ENCODE measurements at places on chromosomes 1 and 21.

DNA sequence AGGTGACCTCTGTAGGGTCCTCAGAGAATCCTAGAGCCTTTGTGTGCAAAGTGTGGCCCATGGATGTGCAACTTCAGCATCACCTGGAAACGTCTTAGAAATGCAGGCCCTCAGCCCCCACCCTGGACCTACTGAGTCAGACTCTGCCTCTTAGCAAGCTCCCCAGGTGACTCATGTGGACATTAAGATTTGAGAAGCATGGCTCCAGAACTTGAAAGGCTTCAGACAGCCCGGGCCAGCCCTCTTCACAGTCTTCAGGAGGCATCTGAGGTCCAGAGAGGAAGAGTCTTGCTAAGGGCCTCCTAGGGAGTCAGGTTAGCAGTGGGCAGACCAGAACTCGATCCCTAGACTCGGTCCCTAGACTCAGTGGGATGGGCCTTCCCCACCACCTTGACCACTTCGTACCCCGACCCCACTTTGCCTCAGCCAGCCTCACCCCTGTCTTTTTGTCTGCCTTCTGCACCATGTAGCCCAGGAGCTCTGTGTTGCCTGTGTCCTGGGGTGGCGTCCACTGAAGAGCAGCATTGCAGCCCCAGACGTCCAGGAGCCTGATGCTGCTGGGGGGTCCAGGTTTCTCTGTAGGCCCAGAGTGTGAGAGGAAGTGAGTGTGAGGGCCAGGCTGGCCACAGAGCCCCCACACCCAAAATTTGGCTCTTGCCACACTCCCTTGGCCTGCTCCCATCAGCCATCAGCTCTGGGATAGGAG is 4.8 kb downstream of the MYBPH start:
- no peak for DNase-seq

- DNase-seq: no peak
Measured at GRCh38 chr1:47924270-47925048, 72.7 kb downstream of the TRABD2B start.

DNA sequence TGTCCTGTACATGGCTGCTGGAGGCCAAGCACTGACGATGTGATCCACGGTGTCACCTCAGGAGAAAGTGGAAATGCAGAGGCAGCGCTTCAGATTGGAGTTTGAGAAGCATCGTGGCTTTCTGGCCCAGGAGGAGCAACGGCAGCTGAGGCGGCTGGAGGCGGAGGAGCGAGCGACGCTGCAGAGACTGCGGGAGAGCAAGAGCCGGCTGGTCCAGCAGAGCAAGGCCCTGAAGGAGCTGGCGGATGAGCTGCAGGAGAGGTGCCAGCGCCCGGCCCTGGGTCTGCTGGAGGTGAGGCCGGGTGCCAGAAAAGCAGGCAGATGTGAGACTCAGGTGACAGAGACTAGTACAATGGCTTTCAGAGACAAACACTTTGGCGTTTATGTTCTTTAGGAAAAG is 7.7 kb downstream of the TRIM58 start:
- no peak for DNase-seq

- no peak for DNase-seq
Measured at GRCh38 chr1:200779326-200779725, 40.6 kb downstream of the CAMSAP2 start.

- no peak for DNase-seq
Measured at GRCh38 chr1:119391749-119392148, 23.2 kb downstream of the HAO2 start.

DNA sequence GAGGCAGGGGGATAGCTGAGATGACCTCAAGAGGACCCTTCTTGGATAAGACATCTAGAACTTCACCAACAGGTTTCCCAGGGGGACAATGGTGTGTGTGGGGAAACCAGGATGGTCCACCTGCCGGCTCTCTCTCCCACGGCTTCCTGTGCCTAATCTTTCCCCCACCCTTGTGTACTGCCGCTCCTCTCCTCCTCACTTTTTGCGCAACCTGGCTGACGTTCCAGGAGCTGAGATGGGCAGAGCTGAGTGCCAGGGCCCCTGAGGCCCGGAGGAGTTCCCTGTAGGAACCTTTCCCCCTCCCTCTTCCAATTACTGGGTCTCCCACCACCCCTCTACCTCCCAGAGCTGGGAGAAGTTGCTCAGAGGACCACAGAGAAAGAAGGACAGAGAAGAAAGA is 6.9 kb downstream of the SLC26A9 start:
- no peak for DNase-seq

GRCh38 chr1:18644446-18644845 is 13.8 kb downstream of the PAX7 start:
- no peak for DNase-seq

GRCh38 chr1:11053758-11054137 is 6.1 kb downstream of the SRM start:
- no peak for DNase-seq

- no peak for DNase-seq
Measured at GRCh38 chr1:116531917-116532316, 38.9 kb downstream of the CD58 start.

DNA sequence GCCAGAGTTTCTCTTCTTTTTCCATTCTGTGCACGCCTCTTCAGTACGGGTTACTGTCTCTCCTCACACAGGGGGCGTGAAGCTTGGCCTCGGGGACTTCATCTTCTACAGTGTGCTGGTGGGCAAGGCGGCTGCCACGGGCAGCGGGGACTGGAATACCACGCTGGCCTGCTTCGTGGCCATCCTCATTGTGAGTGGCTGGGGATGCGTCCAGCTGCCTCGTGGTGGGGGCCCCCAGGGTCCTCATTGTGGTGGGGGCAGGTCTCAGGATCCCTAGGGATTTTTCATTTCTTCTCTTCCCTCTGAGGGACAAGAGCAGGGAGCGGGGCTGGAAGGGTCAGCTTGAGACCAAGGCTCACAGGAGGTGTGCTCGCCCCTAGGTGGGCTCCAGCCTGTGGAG is 23.5 kb downstream of the PSEN2 start:
- no peak for DNase-seq

DNA sequence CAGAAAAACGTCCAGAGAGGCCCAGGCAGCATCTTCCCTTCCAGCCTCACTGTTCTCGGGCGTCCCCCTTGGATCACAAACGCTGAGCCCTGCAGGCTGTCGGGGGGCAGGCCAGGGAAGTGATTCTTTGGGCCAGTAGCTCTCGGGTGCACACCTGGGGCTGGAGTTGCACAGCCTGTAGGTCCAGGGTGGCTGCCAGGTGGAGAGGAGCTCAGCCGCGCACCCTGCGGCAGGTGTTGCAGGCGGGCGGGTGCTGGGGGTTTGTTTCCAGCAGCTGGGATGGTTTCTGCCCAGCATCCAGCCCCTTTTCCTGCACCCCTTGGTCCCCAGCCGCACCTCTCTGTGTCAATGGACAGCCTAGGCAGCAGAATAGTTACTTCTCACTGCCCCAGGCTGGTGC is 15.7 kb downstream of the PRDM16 start:
- DNase-seq: no peak

DNA sequence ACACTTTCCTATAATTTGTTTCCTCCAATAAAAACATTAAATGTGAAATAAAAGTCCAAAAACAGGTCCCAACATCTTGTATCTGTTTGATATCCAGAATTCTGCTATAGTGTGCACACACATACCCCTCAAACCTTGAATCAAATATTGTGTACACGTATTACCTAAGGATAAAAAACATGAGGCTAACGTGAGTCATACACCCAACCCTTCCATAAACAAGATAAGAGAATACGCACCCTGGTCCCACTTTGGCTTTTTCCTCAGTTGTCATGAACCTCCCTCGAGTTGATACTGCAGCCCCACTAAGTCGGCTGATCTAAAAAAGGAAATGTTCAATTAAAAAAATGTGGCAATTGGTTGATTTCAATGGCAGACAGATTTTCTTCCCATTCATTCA is 5.2 kb downstream of the KHDC4 start:
- DNase-seq: no peak

DNA sequence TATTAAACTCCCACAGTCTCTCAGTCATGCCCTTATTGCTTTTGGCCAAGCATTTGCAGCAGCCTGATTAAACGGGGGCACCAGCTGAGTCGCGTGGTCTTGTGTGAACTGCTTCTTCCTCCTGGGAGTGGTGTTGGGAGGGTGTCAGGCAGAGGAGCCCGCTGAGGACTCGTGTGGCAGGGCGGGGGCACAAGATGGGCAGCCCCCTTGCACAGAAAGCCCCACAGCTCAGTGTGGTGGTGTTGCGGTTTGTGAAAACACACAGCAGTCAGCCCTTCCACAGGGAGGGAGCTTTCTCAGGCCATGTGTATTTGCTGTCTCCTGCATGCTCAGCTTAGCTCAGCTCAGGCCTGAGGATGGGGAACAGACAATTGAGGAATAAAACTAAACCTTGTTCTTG is 22.4 kb downstream of the PEX14 start:
- DNase-seq: no peak

- no peak for DNase-seq
Measured at GRCh38 chr1:65179148-65179547, 31.1 kb downstream of the AK4 start.

DNA sequence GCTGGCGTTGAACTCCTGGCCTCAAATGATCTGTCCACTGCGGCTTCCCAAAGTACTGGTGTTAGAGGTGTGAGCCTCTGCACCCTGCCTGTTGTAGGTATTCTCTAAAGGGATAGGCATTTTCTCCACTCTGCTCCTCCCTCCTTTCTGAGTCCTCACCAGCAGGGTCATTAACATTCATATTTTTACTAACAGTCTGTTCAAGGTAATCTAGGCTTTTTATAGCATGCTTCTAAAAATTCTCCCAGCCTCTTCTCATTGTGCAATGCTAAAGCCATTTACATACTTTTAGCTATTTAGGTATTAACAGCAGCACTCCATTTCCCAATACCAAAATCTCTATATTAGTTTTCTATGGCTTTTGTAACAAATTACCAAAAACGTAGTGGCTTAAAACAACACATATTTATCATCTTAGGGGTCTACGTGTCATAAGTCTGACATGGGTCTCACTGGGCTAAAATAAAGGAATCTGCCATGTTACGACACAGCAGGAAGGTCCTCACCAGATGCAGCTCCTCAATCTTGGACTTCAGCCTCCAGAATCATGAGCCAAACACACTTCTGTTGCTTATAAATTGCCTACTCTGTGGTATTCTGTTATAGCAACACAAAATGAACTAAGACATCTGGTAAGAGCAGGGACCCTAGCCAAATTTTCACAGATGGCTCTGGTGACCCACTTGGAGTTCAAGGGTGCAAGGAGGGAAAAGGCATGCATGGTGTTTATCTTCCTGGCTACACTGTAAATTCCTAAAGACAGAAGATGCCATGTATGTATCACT is 2.9 kb upstream of the SLC2A7 start:
- no peak for DNase-seq

- no peak for DNase-seq
Measured at GRCh38 chr1:18238190-18238589, 130.6 kb downstream of the IGSF21 start.

- DNase-seq: no peak
Measured at GRCh38 chr1:214506972-214507431, 44.4 kb downstream of the PTPN14 start.

- no peak for DNase-seq
Measured at GRCh38 chr1:192880231-192880630, 71.4 kb downstream of the RGS2 start.

GRCh38 chr1:63848733-63849132 is 74.9 kb downstream of the ROR1 start:
- no peak for DNase-seq

DNA sequence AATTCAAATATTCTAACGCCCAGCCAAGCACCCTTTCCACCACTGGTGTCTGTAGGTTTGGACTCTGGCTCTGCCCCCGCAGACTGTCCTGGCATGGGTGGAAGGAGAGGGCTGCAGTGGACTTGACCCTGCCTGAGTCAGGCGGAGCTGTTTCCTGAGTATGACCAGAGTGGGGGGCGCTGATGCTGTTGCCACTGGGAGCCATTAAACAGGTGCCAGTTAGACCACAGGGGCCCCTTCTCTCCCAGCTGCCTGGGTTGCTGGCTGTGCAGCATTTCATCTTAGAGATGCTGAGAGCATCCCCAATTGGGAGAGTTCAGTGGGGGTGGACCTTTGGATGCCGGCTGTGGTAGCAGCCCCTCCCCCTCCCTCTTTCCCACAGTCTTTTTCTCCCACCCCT is 539.5 kb downstream of the MATN1 start:
- no peak for DNase-seq

DNA sequence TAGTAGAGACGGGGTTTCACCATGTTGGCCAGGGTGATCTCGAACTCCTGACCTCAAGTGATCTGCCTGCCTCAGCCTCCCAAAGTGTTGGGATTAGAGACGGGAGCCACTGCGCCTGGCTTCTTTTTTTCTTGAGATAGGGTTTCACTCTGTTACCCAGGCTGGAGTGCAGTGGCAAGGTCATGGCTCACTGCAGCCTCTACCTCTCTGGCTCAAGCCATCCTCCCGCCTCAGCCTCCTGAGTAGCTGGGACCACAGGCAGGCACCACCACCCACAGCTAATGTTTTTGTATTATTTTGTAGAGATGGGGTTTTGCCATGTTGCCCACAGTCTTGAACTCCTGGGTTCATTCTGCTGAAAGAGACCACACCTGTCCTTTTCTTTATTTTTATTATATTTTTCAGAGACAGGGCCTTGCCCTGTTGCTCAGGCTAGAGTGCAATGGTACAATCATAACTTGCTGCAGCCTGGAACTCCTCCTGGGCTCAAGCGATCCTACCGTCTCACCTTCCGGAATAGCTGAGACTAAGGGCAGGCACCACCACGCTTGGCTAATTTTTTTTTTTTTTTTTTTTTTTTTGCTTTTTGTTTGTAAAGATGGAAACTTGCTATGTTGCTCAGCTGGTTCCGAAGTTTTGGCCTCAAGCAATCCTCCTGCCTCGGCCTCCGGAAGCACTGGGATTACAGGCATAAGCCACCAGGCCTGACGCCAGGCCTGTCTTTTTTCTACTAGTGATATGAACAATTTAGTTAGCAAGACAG is 3.1 kb downstream of the LMNA start:
- no peak for DNase-seq

- no peak for DNase-seq
Measured at GRCh38 chr1:235304549-235305451, 23.2 kb downstream of the ARID4B start.

GRCh38 chr1:242431786-242432185 is 92.7 kb downstream of the PLD5 start:
- no peak for DNase-seq

- DNase-seq: no peak
Measured at GRCh38 chr1:162218975-162219374, 149.5 kb downstream of the NOS1AP start.

- DNase-seq: no peak
Measured at GRCh38 chr1:109976762-109977161, 7.8 kb upstream of the AHCYL1 start.

DNA sequence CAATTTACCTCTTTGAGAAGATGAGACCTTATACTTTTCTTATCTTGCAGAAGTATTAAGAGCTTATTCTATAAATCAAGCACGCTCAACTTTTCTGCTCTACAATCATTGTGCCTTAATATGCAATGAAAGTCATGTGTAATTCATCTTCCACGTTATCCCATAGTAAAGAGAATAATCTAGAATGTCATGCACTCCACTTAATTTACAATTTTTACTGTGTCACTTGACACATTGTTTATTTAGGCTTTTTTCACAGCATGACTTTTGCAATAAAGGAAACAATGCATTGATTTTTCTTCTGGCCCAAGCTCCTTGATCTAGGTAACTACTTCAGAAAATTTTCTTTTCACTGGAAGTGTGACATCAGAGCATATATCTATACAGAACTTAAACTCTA is 290.9 kb downstream of the HHIPL2 start:
- DNase-seq: no peak

Measured in activated B cell treated with CpG ODN at 0.5 μM for 24 hours (primary cell).